Myometrial cell (primary cell): ENCODE measurements at places on chromosomes 7 and 10. TPM values are rescaled to one million over a fixed set of nuclear protein-coding genes. Genes with fewer than 3 reads are reported as not detected.

FXYD4 gene
- total RNA-seq = not detected in 2 replicates

AZGP1 gene
- not detected in 2 replicates for total RNA-seq

MMRN2 gene
- 7.4 and 9.8 TPM in 2 replicates for total RNA-seq

DLX5 gene
- not detected in 2 replicates for total RNA-seq

TAS2R5 gene
- not detected in 2 replicates for total RNA-seq

ZNF736 gene
- 2.7 and 3.2 TPM in 2 replicates for total RNA-seq
